AG20443 (cell line): ENCODE measurements at places on chromosomes 11 and 22.

- no peak for DNase-seq
These were observed 370.5 kb downstream of the SOX6 start for GRCh38 chr11:15985860-15986139.

DNA sequence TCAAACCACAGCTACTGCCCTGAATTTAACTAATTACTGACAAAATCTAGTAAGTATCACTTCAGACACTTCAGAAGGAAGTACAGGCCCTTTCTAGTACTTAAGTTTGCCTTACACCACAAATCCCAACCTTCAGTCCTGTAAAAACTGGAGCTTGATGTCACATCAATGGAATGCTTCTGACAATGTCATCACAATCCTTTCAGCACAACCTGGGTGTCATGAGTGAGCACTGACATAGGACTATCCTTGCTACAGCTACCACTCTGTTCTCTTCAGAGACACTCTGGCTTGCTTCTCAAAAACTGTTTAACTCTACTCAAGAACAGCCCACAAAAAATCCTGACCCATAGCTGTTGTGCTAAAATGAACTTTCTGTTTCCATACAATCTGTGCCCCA is 108.2 kb downstream of the RRM1 start:
- DNase-seq, result no peak

DNA sequence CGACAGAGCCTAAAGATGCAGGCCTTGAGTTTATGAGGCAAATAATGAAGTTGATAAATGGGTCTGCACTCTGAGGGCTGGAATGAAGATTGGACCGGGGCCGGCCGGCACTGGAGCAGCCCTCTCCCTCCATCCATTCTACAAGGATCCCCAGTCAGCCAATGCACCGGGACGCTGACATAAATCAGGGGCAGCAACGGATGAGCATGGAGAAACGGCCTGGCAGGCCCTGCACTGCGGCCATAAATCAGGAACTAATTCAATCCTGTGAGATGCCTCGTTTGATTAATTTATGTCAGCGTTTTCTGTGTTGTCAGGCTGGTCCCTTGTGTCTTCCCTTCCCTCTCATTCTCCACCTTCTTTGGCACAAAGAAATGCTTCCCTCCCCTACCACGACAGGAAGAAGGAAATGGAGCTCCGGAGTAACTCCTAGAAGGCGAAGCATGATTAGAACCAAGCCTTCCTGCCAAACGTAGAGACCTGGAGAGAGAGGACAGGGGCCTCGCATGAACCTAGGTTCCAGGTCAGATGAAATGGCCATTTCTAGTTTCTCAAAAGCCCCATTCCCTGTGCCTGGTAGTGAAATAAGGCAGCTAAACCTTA is 358.4 kb downstream of the OPCML start:
- no peak for DNase-seq

DNA sequence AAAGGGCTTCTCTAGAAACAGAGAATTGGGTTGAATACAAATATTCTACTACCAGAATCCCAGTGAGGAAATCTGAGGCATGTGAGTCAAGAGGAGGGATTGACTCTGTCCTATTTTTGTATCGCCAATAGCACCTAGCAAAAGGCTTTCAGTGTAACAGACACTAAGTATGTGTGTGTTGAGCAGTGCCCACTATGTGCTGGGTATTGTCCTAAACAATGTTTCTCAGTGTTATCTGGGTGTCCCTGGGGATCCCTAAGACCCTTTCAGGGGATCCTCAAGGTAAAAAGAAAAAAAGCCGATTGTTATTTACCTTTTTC is 21.0 kb upstream of the RBFOX2 start:
- DNase-seq, result no peak

DNA sequence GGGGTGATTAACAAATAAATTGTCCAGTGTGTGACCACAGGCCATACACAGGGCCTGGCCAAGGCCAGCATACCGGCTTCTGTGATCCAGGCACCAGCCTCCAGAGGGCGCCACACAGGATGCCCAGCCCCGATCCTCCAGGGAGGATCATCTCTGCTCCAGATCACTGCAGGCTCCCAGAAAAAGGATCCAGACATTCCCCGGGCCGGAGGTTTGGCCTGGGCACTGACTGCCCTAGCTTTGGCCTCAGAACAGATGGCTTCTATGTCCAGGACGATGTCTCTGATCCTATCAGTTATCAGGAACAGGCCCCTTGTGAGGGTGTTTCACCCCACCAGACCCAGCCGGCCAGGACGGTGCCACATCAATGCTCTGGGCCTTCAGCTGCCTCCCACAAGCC is 74.5 kb upstream of the LMO1 start:
- DNase-seq, result peak; percentile 77

GRCh38 chr11:57515332-57516060 is at the start of gene SLC43A1:
SLC43A1 (minus strand) TSS chr11:57515702; CDS start chr11:57514111, 1,591 bp downstream.
- peak; percentile 88 for DNase-seq

GRCh38 chr22:49730656-49731055 is 97.0 kb downstream of the BRD1 start:
- no peak for DNase-seq

- no peak for DNase-seq
These were observed 20.5 kb upstream of the HEPHL1 start for GRCh38 chr11:94000659-94001058.

GRCh38 chr22:30605449-30606110 is 1.4 kb upstream of the TCN2 start:
- DNase-seq, result peak; percentile 71

- DNase-seq, result no peak
These were observed 971.9 kb downstream of the BRD1 start for GRCh38 chr22:48855593-48856307.

GRCh38 chr22:29901354-29901753 is 18.4 kb downstream of the MTMR3 start:
- no peak for DNase-seq

DNA sequence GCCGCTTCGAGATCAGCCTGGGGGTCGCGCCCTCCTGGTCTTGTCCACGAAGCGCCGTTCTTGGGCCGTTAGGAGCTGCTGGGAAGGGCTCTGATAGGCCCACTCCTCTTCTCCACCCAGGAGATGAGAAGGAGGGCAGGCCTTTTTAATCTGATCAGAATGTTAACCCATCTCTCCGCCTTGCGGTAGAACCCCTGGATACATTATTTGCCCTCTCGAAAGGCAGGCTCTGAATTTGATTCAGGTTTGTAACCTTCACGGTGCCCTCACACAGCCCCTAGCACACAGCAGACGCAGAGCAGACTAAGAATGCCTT is at the start of gene CCDC83:
Gene CCDC83 (plus strand): TSS at position 43 of the 316 bp plus-strand sequence. CDS start 9,741 bp downstream, outside the sequence.
- no peak for DNase-seq

DNA sequence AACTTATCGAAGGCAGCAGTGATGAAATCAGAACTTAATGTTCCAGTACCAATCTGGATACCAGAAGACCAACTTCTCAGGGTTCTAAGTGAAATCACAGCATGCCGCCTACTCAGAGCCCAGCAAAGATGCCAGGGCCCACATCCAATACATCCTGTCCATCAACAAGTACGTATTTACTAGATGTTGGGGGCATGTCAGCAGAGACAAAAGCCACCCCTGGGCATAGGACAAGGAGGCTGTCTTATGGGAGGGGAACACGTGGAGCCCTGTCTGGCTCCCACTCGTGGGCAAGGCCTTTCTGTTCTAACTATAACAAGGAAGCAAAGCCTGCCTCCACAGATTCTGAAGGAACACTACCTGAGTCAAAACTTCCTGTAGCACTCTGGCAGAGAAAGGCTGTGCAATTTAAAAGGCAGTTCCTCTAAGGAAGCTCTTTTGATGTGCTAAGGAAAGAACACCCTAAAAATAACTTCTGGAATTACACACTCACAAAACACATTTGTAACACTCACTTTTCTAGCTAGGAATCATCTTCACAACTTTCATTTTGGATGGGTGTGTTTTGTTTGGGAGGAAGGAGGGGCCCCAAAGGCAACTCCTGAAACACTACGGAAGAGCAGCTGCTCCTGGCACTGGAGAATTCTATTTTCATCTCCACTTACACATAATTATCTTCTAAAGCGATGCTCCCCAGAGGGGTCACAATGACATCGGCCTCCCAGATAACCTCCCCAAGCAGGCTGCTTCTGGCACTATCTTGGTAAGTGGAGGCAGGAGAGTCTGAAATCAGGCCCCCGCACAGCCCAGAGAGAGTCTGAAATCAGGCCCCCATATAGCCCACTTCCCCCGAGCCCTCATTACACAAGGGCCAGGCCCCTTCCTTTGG is 14.2 kb downstream of the SMCO4 start:
- no peak for DNase-seq

GRCh38 chr11:86802601-86803051 is 2.3 kb downstream of the PRSS23 start:
- DNase-seq, result no peak

GRCh38 chr11:47160753-47161133 is 15.9 kb downstream of the ARFGAP2 start:
- DNase-seq, result no peak

GRCh38 chr22:23190526-23190925 is 10.2 kb downstream of the BCR start:
- DNase-seq, result no peak

- DNase-seq, result no peak
These were observed 19.0 kb downstream of the ZFTA start for GRCh38 chr11:63749624-63750023.
